ENCODE measurements at places on chromosomes 5 and 9. TPM values are rescaled to one million over a fixed set of nuclear protein-coding genes. Genes with fewer than 3 reads are reported as not detected.

IL9 gene
- not detected for total RNA-seq

OR2K2 gene
- under 0.01 TPM for total RNA-seq

PITX1 gene
- 8.3 TPM for total RNA-seq

IFNA21 gene
- not detected for total RNA-seq

ADAMTS2 gene
- total RNA-seq: 203 TPM

GALNT12 gene
- 10.1 TPM for total RNA-seq

CACFD1 gene
- 8.0 TPM for total RNA-seq

SPATA9 gene
- total RNA-seq: 1.2 TPM

PCDHA1 gene
- total RNA-seq: not detected

LPAR1 gene
- total RNA-seq: 119 TPM

MCCC2 gene
- 28.2 TPM for total RNA-seq

UNC5A gene
- not detected for total RNA-seq

PRLR gene
- total RNA-seq: under 0.01 TPM

SEMA6A gene
- total RNA-seq: under 0.01 TPM

CDH12 gene
- not detected for total RNA-seq

NR4A3 gene
- total RNA-seq: 0.36 TPM

TRIM36 gene
- 0.36 TPM for total RNA-seq

IARS1 gene
- total RNA-seq: 491 TPM

OMD gene
- 0.36 TPM for total RNA-seq

PAX5 gene
- total RNA-seq: not detected

ABO gene
- total RNA-seq: not detected

RFESD gene
- 4.3 TPM for total RNA-seq

CCDC180 gene
- total RNA-seq: 6.2 TPM

PFN3 gene
- total RNA-seq: not detected

IL31RA gene
- not detected for total RNA-seq

C5orf22 gene
- total RNA-seq: 21.8 TPM

BTNL8 gene
- not detected for total RNA-seq

CCL27 gene
- 0.36 TPM for total RNA-seq

GABRA6 gene
- total RNA-seq: not detected

STARD4 gene
- total RNA-seq: 102 TPM

PRR16 gene
- 30.4 TPM for total RNA-seq

STPG3 gene
- total RNA-seq: 0.36 TPM

SAPCD2 gene
- total RNA-seq: 0.88 TPM

ZNF608 gene
- total RNA-seq: 14.7 TPM

SYNPO gene
- 4.0 TPM for total RNA-seq

DOCK2 gene
- 6.2 TPM for total RNA-seq

BSPRY gene
- total RNA-seq: not detected

OTP gene
- total RNA-seq: under 0.01 TPM

NKD2 gene
- total RNA-seq: not detected

MRPS27 gene
- 98.1 TPM for total RNA-seq

ANKH gene
- total RNA-seq: 130 TPM

FOXD4L3 gene
- under 0.01 TPM for total RNA-seq

EXOSC2 gene
- total RNA-seq: 22.1 TPM

TSC1 gene
- total RNA-seq: 68.4 TPM

IL3 gene
- not detected for total RNA-seq

NDST1 gene
- 104 TPM for total RNA-seq
